Psoas muscle (tissue), 8 donors: ENCODE measurements at places on chromosomes 5 and 9. TPM values are rescaled to one million over a fixed set of nuclear protein-coding genes. Genes with fewer than 3 reads are reported as not detected.

Gene TAF1L
- polyA plus RNA-seq = not detected

Gene PRDM9
- polyA plus RNA-seq = not detected

Gene PCDHGC3
- polyA plus RNA-seq = 22.3 TPM

Gene KCNIP1
- not detected for polyA plus RNA-seq

Gene C9orf50
- not detected for polyA plus RNA-seq

Gene STKLD1
- 0.69 TPM for polyA plus RNA-seq

Gene PTGES
- 0.68 TPM for polyA plus RNA-seq

Gene PCA3
- polyA plus RNA-seq = not detected

Gene FOXD4L4
- polyA plus RNA-seq = not detected

Gene TTC23L
- polyA plus RNA-seq = not detected

Gene FGF18
- polyA plus RNA-seq = 0.29 TPM

Gene ADGRD2
- polyA plus RNA-seq = not detected

Gene KYAT1
- 7.2 TPM for polyA plus RNA-seq

Gene MTX3
- polyA plus RNA-seq = 4.8 TPM

Gene STPG3
- polyA plus RNA-seq = not detected

Gene NUTM2G
- polyA plus RNA-seq = not detected

Gene IFNA13
- not detected for polyA plus RNA-seq

Gene ZNF608
- polyA plus RNA-seq = 9.8 TPM

Gene PROB1
- polyA plus RNA-seq = 30.1 TPM
